ENCODE measurements at places on chromosomes 3 and 15. TPM values are rescaled to one million over a fixed set of nuclear protein-coding genes. Genes with fewer than 3 reads are reported as not detected.

The BSN gene
- total RNA-seq = 0.12 TPM

The SLC51B gene
- total RNA-seq = not detected

The C3orf22 gene
- total RNA-seq = not detected

DNA sequence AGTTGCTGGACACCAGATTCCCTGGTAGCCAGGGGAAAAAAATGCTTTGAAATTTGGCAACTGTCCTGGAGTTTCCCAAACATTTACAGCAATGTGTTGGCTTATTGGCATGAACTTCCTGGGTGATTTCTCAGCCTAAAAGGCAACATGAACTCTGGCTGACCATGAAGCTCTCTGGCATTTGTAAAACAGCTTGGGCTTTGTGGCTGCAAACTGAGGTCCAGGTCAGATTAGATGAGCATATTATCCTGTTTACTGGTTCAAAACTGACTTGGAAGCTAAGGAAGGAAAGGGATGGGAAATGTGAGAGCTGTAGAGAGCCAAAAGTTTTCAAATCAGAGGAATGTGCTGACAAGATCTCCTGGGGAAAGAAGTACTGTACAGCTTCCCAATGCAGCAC is 139.0 kb downstream of the P3H2 start:
- DNase-seq = no peak

DNA sequence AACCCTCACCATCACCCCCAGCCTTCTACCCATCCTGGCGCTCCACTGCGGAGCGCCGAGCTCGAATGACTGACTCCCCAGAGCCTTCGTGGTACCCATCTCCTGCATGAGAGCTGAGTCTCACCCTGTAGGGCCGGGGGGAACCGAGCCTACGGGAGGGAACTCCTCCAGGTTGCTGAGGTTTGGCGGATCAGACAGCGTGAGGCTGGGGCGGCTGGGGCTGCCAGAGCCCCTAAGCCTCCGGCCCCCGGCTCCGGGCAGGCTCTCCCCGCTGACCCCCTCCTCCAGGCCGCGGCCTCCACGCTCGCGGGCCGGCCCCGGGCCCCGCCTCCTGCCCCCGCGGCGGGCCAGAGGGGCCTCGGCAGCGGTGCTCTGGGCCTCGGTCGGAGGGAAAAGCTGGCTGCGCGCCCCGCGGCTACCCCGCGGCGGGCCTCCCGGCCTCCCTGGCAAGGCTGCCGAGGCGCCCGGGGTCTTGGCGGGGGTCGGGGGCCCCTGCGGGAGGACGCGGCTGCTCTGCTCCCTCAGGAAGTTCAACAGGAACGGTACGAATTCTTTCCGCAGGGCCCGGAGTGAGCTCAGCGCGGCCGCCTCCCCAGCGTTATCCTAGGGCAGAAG is 643 bp downstream of the CDAN1 start:
- DNase-seq = no peak

The SMCO1 gene
- not detected for total RNA-seq

The ANKRD34C gene
- not detected for total RNA-seq

DNA sequence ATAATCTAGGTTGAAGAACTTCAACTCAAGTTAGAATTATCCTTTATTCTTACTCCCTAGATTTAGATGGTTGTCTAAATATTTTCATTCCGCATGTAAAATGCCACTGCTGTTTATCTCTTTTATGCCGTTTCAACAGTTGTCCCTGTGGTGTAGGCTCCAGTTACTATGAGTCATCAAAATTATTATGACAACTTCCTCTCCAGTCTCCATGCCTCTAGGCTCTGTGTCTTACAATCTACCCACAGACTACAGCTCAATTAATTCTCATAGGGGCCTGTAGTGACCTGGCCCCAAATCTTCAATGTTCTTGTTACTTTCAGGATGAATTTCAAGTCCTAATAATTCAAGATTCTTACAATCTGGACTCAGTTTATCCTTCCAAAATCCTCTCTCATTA is 105.8 kb upstream of the UNC13C start:
- no peak for DNase-seq

GRCh38 chr3:162213956-162214355 is 717.3 kb downstream of the OTOL1 start:
- DNase-seq = no peak

DNA sequence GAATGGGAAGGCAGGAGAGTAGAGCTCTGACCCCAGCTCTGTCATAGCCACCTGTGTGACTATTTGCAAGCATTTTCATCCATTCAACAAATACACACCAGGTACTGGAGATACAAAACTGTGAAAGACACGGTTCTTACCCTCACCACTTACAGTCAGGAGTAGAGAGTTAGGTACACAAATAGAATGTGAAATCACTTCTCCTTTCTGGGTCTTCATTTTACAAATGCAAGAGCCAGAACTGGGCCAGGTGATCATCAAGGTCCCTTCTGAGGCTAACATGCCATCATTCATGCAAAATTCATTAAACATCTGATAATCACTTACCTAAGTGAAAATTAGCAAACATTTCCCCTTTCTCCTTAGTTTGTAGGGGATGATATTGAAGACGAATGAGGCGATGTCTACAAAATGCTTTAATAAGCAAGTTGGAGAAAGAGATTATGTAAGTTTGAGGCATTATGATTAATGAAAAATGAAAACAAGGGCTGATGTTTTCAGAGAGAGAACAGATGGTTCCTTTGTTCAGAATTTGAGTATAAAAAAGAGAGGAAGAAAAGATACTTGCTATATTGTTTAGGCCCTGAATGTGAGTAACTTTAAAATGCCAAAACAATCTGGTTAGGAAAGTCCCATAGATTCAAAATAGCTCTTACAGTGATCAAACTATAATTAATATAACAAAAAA is 88.6 kb downstream of the LPP start:
- no peak for DNase-seq

DNA sequence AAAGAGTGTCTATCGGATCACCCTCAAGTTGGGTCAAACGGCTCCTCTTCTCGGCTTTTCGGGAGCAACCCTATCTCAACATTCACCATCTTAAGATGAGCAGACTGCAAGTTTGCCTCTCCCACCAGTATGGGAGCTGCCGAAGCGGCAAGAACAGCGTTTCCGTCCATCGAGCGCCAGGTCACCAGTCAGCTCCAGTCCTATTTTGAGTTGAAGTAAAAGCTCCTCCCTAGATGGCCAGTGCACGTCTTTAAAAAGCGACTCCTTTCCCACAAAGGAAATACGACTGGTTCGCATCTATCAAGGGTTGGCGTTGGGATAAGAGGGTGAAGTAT is 369 bp upstream of the U2SURP start:
- DNase-seq = peak; percentile 85

GRCh38 chr3:60582288-60582687 is 669.0 kb downstream of the FHIT start:
- DNase-seq = no peak

DNA sequence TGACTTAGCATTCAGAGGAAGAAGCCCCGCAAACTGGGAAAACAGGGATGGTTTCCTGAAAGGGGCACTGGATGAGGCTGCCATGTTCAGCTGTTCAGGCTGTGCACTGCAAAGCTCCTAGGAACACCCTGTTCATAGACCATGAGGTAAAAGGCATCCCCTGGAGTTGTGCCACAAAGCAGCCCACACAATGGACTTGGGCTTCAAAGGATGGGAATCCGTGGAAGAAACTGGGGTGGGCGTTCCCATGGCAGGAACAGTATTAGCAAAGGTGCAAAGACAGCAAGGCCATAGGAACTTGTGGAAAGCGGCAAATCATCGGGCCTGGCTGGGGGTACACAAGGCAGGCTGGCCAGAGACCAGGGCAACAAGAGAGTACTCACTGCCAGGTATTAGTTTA is 8.9 kb downstream of the OXTR start:
- no peak for DNase-seq

DNA sequence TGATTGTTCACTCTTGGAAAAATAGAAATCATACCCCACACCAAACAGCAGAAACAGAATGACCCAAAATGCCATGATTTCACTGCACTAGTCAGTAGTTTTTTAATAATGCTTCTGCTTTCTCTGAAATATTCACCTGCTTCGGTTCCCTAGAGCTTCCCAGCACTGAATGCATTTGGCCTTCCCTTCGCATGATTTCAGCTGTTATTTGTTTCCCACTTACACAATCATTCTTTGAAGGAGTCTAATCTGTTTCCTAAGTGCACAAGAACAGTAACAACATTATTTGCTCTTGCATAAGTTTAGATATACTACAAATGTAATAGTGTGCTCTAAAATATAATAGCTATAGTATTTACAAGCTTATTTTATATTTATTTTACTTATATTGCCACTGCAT is 178.7 kb downstream of the STAC start:
- no peak for DNase-seq

The AGBL1 gene
- total RNA-seq = not detected

GRCh38 chr3:15479400-15480224 is 41.9 kb downstream of the COLQ start:
- no peak for DNase-seq

DNA sequence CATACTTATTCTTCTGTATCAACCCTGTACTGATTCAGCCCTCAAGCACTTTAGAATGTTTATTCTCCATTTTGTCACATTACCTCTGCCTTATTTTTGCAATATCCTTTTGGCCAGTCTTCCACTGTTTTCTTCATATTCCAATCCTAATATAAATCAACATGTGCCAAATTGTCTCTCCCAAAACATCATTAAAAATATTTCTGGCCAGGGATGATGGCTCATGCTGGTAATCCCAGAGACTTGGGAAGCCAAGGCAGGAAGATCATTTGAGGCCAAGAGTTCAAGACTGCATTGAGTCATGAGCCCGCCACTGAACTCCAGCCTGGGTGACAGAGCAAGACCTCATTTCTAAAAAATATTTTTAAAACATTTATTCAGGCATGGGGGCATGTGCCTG is 641.4 kb upstream of the CBLB start:
- no peak for DNase-seq

DNA sequence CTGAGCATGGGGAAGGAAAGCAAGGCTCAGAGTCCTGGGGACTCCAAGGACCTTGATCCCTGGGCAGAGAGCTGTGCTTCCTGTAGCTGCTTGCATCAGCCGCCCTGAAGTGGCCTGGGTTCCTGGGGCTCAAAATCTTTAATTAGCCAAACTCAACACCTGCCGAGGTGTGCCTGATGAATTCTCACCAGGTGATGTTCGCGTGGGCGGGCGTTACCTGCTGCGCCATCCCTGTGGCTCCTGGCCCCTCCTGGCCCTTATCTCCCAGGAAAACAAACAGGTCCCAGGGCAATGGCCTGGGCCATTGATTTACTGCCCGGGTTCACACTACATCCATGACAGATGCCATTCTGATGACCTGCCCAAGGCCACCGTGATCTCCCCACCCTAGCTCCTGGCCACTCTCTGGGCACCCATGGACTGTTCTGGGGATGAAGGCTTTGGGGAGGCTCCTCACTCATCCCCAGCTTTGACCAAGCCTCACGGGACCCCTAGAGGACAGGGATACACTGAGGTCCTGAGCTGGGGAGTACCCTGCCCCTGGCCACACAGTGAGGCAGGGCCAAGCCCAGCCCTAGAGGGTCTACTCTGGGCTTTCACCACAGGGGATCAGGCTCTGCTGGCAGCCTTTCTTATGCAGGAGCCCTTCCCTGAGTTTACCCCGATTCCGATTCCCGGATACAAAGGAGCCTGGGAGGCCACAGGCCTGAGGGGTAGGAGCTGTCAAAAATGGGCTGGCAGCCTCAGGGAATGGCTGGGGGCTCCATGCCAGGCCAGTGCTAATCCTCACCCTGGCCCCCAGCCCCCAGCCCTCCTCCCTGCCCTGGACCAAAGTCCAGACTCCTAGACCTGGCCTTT is 5.7 kb downstream of the SLC38A3 start:
- DNase-seq = no peak

DNA sequence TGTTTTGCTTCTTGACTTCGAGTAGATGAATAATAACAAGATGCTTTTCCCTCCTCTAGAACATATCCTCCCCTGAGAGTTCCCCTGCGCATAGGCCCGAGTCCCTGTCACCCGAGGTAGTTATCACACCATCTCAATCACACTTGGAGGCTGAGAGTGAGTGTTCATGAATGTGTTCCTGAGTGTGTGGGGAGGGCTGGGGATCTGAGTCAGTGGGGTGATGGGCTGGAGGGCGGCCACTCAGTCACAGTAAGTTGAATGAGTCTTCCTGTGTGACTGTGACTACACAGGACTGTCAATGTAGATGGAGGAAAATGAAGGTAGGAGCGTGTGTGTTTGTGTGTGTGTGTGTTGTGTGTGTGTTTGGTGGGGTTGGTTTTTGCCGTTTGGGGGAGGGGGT is 71.0 kb downstream of the SETD5 start:
- no peak for DNase-seq

GRCh38 chr15:25054329-25054728 is 99.5 kb downstream of the SNRPN start:
- DNase-seq = peak; percentile 7

DNA sequence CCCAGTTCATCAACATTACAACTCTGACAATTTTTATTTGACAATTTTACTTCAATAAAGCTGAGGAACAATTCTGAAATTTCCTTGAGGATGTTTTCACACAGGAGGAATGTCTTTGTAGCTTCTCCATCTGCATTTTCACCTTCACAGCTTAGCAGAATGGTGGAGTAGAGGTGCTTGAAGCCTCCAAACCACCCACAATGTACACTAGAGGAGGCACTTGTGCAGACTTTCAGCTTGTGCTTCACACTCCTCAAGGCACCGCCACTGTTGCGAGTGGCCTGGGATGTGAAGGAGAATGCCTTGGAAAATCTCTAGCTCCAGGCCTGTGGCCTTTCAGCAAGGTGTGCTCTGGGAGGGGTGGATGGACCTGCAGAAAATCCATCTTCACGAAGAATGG is 181.9 kb downstream of the EPHB1 start:
- DNase-seq = no peak

DNA sequence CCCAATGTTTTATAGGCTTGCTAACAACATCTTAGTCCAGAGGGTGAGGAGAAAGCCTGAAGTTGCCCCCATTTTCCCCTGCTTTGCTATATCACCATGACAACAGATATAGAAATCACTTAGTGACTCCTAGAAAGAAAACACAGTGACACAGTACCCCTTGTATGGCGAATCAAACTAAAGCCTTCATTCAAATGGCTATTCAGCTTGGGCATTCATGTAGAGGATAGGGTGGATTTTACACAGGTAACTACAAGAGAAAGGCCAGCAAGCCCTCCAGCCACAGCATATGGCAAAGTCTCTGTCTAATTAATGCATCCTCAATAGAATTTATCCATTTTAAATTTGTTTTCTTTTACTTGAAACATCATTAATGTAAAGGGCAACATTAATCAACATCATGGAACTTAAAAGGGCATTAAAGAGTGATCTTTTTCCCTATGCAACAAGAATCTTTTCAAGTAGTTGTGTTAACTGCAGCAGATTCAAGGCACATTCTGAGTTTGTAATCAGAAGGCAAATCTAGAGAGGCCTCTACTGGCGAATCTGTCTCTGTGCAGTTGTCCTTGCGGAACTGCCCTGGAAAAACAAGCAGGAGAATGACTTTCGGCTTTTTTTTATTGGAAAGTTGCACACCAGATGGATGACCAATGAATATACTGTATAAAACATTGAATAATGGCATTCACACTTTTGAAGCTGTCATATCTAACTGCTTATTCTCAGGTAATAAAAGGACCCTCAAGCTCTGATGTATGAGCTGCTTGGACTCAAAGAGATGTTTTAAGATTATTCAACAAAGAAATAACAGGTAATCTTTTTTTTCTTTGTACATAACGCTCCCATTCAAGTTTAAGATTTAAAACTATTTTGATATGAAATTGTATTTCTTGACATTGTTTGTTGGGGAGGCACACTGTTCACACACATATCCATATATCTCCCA is 621.7 kb upstream of the AGTR1 start:
- no peak for DNase-seq
